ENCODE measurements at places on chromosomes 2 and 18. TPM values are rescaled to one million over a fixed set of nuclear protein-coding genes. Genes with fewer than 3 reads are reported as not detected.

- no peak for DNase-seq
Observed at GRCh38 chr18:48609820-48610815, 71.3 kb downstream of the CTIF start.

- DNase-seq = no peak
Observed at GRCh38 chr2:74864728-74865722, 31.1 kb downstream of the HK2 start.

GRCh38 chr2:181341855-181342600 is 115.2 kb upstream of the ITGA4 start:
- DNase-seq = no peak

GRCh38 chr2:69576880-69577279 is 66.7 kb downstream of the AAK1 start:
- no peak for DNase-seq

Gene GPR75
- 1.8 TPM for total RNA-seq

DNA sequence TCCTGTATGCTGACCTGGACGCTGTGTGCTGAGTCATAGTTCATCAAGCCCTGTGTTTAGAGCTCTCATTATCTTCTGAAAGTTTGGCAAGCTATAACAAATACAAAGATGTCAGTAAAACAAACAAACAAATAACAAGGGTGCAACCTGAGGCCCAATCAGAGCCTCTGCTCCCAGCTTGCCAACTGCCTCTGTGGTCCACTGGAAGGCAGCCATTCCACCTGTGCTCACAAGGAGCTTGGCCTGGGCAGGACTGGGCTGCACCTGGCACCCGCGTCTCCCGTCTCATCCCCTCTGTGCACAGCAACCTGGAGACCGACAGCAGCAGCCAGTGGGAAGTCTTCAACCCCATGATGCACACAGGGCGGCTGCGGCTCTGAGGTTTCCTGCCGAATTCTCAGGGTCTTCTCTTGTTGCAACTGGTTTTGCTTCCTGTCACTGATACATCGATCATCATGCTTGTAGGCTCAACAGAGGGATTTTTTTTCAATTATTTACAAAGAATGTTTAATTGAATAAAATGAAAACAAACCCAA is 97.8 kb downstream of the TMEM18 start:
- no peak for DNase-seq

Gene SPDYA
- total RNA-seq = 11.2 TPM

DNA sequence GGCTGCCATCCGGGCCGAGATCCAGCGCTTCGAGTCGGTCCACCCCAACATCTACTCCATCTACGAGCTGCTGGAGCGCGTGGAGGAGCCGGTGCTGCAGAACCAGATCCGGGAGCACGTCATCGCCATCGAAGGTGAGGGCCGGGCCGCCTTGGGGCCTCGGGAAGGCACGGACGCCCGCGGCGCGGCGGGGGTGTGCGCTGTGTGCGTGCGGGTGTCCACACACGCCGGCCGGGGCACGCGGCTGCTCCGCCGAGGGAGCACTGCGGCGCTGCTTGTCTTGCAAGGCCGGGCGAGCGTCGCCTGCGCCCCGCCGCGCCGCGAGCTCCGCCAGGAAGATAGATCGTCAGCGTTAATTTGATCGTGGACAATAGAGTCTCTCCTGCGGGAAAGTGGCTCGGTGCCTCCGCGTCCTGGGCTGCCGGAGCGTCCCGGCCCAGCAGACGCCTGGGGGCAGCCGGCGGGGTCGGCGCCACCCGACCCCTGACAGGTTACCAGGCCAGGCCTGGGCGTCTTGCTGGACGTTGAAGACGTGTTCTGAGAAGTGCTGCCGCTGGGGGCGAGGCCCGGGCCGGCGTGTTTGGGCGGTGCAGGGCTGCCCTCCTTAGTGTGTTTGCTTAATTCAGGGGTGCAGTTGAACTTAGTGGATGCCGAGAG is 1.0 kb downstream of the AGAP1 start:
- no peak for DNase-seq

Gene LRP2
- total RNA-seq = not detected

Gene NXPH2
- not detected for total RNA-seq

- DNase-seq = no peak
Observed at GRCh38 chr2:81858998-81859397, 1554.4 kb upstream of the LRRTM1 start.

GRCh38 chr2:227360351-227360750 is 18.8 kb downstream of the TM4SF20 start:
- DNase-seq = no peak

DNA sequence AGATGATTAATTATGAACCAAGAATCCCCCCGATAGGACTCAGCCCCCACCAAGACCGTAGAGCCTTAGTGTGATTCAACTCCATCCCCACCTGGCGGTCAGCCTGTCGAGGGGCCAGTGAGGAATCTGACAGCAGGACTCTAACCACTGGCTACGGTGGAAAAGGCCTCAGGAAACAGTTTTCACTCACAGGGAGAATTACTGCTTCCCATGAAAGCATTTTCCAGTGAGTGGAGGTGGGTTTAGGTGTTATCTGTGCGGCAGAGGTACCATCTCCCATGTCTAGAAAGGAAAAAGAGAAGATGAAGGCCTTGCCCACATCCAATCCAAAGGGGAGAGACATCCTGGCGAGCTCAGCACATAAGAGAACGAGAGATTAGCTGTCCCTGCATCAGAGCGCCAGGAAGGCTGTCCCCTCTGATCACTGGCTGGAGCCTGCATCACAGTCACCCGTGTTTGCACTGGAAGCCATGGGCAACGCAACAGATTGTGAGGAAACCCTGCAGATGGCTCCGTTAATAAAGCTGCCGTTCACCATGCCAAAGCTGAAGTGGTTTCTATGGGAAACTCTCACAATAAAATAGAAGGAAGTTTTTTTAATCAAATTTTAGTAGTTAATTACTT is 22.3 kb downstream of the COX7A2L start:
- no peak for DNase-seq

Gene IFT172
- total RNA-seq = 14.1 TPM

- DNase-seq = no peak
Observed at GRCh38 chr2:162261032-162261945, 18.0 kb upstream of the FAP start.

Gene ZBTB7C
- total RNA-seq = 0.07 TPM

Data from T-helper 17 cell (primary cell).